ENCODE measurements at places on chromosomes 5 and 9. TPM values are rescaled to one million over a fixed set of nuclear protein-coding genes. Genes with fewer than 3 reads are reported as not detected.

DNA sequence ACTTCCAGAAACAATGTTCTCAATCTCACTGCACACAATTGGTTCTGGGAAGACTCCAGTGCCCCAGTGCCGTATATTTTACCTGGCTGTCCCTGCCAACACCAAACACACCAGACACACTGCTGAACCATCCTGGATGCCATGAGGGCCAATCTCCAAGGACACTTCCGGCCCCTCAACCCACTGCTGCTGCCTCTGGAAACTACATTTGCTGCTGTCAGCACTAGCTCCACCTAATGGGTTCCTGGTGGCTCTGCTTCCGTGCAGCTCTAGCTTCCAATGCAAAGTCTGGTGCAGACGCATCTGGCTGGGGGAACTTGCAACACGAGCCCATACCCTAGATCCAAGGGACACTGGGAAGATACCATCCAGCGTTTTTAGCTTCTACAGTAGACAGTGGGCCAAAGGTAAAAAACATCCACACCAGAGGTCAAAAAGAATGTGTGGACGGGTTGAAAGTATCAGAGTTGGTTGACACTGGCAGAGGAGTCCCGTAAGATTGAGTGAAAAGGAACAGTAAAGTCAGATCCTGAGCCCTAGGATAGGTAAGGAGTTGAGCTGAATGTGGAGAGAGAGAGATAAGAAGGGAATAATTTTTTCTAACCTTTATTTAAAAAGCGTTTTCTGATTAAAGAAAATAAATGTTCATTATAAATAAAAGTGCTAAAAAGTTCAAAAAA lies 99.7 kb upstream of the KIF2A start:
- DNase-seq: peak; percentile 6

- no peak for DNase-seq
These were observed 6.4 kb downstream of the NDUFS6 start for GRCh38 chr5:1807451-1808185.

GRCh38 chr5:159100782-159101646 lies 1.3 kb upstream of the EBF1 start:
- no peak for DNase-seq

DNA sequence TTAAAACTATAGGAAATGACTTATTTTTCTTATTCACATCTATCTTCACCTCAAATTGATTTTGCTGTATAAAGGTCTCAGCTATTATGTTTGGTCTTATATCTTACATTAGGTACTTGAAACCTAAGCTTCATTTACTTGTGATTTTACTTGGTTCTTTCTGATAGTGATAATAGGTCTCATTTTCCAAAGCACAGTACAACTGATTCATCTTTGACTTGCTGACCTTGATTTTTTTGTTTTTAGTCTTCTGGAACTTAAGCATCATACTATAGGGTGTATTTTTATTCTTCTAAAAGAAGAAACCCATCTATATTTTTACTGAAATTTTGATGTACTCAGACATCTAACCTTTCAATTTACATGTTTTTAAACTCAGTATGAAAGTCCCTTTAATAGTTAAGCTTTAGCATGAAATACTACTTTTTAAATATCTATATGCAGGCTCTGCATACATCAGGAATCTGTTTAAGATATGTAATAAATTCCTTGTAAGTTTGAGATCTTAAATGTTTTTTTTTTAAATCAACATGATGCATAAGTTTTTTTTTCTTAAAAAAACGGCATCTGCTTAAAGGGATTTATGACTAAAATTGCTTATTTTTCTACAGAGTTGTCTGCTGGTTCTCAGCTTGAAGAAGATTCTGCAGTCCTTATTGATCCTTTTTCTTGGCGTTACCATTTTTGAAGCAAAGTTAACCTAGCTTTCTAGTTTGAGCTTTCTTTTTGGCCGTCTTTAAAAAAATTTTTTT lies 13.3 kb downstream of the MATR3 start:
- DNase-seq: no peak

- DNase-seq: no peak
These were observed 76.6 kb downstream of the YIPF5 start for GRCh38 chr5:144093868-144094267.

DNA sequence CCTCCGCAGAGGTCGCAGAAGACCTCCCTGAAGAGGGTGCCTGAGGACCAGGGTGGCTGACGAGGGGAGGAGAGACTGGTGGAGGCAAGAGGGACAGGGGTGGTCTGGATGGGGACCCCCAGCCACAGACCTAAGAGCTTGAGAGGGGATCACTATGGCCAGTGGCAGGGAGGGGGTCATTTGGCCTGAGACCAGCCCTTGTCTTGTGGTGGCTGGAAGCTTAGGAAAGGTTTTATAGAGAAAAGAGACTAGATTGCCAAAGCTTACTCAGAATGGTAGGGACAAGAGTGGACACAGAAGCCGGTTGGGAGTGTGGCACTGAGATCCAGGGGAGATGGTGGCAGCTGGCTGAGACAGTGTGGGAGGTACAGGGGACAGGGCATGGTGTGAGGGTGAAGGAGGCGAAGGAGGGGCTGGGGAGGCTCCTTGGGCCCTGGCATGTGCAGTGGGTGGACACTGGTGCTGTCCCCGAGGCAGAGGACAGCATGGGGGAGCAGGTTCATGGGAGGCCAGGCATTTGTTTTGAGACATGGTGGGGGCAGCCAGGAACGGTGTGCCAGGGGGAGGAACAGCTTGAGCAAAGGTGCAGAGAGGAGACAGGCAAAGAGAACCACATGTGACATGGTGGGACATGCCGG lies 123.0 kb downstream of the C9orf50 start:
- no peak for DNase-seq

DNA sequence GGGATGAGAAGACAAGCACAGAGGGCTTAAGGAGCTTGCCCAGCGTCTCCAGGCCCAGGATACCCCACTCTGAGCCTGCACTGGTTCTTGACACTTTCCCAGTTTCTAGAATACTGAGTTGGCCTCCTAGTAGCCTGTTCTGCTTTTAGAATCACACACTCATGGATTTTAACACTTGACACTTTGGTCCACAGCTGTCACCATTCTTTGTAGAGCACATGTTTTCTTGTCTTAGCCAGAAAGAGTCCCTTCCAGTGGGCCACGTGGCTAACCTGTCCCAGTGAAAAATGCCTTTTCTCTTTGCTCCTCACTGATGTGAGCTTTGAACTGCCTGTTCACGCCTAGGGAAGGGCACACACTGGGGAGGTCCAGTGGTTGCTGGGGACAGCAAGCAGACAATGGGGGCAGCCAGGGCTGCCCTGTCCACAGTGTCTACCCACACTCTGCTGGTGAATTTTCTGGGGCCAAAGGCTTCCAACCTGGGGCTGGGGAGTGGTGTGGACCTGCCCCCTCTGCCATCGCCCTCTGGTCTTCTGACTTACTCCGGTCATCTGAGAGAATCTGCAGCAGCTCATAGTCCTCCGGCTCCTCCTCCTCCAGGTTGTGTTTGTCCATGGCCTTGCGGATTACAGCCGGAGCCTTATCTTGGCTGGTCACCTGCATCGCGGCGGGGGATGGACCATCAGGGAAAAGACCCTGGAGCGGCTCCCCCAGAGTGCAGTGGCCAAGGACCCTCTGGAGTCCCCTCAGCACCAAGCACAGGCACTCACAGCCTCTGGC lies 21.1 kb downstream of the RALGDS start:
- peak; percentile 58 for DNase-seq

DNA sequence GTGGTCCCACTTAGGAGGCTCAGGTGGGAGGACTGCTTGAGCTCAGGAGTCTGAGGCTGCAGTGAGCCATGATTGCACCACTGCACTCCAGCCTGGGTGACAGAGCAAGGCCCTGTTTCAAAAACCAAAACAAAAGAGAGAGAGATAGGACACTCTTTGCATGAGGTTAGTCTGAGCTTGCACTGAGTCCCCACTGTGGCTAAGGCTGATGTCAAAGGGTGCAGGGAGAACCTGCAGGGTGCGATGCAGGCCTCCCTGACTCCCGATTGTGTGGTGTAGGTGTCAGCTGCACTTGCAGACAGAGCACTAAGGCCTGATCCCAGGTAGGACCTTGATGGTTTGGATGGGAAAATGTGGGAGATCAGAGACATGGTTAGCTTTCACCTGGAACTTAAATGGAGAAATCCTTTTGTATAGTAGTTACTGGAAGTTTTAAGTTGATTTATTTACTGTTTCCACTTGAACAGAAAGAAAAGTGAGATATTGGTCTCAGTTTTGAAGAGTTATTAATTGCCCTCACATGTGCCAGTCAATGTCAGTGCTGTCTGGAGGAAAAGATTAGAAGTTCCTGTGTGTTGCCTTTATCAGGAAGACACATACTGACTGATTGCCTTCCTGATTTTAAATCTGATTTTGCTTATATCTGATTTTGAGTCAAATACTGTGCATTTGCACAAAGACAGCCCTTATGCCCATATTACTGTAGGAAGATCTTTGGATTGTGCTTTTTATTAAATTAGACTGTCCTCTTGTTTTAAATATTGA lies 260.0 kb downstream of the MAST4 start:
- no peak for DNase-seq

- DNase-seq: no peak
These were observed 12.9 kb downstream of the TLE4 start for GRCh38 chr9:79584655-79584982.

DNA sequence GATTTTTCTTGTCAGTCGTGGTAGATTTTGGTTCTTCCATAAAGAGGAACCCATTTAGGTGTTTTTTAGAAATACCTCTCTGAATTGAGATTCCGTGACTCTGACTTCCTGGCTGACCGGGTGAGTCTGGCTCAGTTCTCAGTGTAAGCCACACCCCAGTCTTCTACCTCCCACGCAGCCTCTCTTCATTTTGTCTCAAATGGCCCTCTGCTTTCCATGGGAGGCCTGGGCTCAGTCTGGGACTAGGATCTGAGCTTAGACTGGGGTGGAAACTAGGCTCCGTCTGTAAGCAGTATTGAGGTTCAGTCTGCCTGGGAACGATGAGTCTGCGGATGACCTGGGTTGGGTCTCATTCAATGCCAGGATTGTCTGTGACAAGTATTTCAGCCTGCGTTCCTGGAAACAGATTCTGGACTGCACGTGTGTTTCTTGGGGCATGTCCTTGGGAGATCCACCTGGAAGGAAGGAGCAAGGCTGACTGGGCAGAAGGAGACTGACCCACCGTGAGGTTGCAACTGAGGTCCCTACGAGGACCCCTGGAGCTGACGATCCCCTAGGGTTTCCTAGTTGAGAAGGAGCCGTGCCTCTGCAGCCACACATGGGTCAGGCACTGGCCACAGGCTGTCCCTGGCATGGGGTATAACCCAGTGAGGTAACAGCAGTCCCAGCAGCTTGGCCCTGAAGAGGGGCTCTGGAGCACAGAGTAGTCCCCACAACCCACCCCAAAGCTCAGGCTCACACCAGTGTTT lies 12.4 kb upstream of the CRB2 start:
- no peak for DNase-seq

DNA sequence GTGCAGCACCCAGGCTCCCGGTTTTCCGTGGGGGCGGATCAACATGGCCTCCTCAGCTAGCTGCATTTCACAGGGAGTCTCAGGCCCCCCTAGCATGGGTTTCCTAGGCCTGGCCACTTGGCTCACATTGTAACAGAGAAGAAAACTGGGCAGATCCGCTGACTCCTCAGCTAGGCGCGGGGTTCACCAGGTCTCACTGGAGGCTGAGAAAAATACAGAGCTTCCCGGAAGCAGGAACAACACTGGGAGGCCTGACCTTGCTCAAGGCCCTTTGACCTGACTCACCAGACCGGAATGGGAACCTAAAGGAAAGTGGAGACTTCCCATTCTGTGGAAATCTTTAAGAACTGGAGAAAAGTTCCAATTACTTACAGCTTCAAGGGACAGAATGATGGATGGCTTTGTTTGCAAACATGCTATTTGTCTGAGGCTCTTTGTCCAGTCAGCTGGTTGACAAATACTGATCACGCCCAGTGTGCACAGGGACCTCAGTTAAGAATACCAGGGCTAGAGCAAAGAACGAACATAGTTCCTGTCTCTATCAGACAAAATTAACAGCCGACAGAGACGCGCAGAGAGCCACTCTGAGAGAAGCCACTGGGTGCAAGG lies 88.7 kb upstream of the LRRTM2 start:
- DNase-seq: no peak

DNA sequence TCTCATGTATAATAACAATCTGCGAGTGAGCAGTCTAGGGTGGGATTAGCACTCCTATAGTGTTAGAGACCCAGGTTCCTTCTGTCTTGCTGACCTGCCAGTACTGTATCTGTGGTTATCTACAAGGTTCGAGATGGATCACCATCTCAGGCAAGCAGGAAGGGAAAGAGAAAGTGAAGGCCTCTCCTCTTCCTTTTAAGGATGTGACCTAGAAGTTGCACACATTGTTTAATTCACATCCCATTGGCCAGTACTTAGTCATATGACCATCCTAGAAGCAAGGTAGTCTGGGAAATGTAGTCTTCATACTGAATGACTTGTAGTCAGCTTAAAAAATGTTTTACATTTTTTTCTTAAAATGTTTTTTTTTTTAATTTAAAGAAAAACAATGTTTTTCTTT lies 168.6 kb downstream of the CARTPT start:
- peak; percentile 29 for DNase-seq

DNA sequence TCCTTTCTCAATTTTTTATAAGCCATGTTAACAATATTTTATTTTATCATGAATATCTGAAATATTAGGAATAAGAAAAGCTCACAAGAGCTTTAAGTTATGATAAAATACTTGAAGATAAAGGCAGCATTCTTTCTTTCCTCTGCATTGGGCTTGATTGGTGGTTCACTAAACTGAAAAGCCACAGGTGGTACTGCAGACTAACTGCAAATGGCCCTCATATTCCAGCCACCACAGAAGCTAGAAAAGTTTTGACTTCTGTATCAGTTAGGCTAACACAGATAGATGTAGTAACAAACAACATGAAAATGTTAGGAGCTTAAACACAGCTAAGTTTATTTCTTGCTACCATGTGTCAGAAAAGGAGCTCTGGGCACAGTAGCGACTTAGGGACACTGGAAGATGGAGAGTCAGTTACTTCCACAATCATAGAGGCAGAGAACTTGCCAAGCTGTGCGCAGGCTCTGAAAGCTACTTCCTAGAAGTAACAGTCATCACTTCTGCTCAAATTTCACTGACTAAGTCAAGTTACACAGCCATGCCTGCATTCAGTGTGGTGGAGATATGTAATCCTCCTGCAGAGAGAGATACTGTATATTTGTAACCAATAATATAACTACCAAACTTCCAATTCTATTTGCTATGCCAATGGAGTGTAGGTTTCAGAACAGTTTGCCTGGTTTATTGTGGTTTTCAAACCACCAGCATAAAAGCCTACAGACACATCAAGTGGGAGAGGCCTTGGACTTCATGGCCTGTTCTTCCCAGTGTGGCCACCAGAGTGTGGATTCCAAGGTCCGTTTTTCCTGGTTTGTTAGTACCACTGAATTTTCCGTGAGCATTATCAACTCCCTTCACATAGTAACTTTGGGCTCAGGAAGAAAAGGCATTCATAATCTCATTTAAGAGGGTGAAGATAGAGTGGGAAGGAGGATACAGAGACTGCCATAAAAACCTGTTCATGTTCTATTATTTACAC lies 268.3 kb downstream of the PJA2 start:
- DNase-seq: peak; percentile 27

- no peak for DNase-seq
These were observed 311.9 kb upstream of the TLE4 start for GRCh38 chr9:79259858-79260257.

GRCh38 chr5:61559146-61559545 lies 227.1 kb downstream of the ZSWIM6 start:
- DNase-seq: no peak

- DNase-seq: peak; percentile 28
These were observed 478 bp downstream of the TEX10 start for GRCh38 chr9:100352201-100352726.

- DNase-seq: no peak
These were observed 40.7 kb downstream of the EBF1 start for GRCh38 chr5:159058716-159059636.

Gene TMEM174
- not detected for total RNA-seq

Gene RGS7BP
- not detected for total RNA-seq

Gene ANKRD18B
- total RNA-seq: 11.7 TPM

Gene GABRG2
- not detected for total RNA-seq

Gene NRG2
- total RNA-seq: not detected

Gene MCCC2
- 27.0 TPM for total RNA-seq

Gene CEMIP2
- total RNA-seq: 30.5 TPM

Gene GLIPR2
- 24.2 TPM for total RNA-seq
